ENCODE measurements at places on chromosomes 3 and 15. TPM values are rescaled to one million over a fixed set of nuclear protein-coding genes. Genes with fewer than 3 reads are reported as not detected.

DNA sequence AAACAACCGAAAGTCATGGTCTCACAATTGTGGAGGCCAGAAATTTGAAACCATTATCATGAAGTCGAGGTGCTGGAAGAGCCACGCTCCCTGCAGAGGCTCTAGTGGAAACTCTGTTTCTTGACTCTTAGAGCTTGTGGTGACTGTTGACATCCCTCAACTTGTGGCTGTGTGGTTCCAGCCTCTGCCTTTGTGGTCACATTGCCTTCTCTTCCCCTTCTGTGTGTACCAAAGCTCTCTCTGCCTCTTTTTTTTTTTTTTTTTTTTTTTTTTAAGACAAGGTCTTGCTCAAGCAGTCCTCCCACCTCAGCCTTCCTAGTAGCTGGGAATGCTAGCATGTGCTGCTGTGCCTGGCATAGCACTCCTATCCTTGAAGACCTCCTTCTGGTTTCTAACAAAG is 48.7 kb upstream of the CRTC3 start:
- H3K27me3 ChIP-seq, result no peaks in the 10 kb centered on the region
- no peak for DNase-seq
- H3K4me3 ChIP-seq, result no peak overlapping the region
- H3K36me3 ChIP-seq, result no peaks in the 10 kb centered on the region
- H3K27ac ChIP-seq, result no peak overlapping the region

DNA sequence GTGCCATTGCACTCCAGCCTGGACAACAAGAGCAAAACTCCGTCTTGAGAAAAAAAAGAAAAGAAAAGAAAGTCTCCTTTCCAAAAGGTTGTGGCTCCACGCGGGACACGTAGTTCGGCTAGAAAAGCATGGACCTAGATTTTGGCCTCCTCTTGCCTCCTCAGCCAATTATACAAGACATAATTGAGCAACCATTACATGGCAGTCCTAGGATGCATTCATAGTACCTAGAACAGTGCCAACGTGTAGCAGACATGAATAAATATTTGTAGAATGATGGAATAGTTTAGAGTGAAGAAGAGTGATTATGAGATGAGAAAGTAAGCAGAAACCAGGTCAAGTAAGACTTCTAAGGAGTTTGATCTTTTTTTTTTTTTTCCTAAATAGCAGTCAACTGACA is 112.5 kb downstream of the ZNF609 start:
- no peak overlapping the region for H3K4me3 ChIP-seq
- DNase-seq, result no peak
- peaks cover 10% of the 10 kb centered on the region for H3K4me1 ChIP-seq
- no peaks in the 10 kb centered on the region for H3K27me3 ChIP-seq
- no peaks in the 10 kb centered on the region for H3K36me3 ChIP-seq

GRCh38 chr3:148128136-148128535 is 569.6 kb upstream of the AGTR1 start:
- no peaks in the 10 kb centered on the region for H3K27me3 ChIP-seq
- DNase-seq, result no peak
- no peak overlapping the region for H3K4me3 ChIP-seq
- H3K36me3 ChIP-seq, result no peaks in the 10 kb centered on the region

GRCh38 chr3:132407025-132407424 is 10.3 kb upstream of the DNAJC13 start:
- no peak overlapping the region for H3K27ac ChIP-seq
- no peaks in the 10 kb centered on the region for H3K27me3 ChIP-seq
- DNase-seq, result no peak
- H3K4me1 ChIP-seq, result peaks cover 5% of the 10 kb centered on the region
- no peak overlapping the region for H3K4me3 ChIP-seq

PSTPIP1 gene
- not detected for total RNA-seq

- H3K4me3 ChIP-seq, result no peak overlapping the region
- H3K27me3 ChIP-seq, result no peaks in the 10 kb centered on the region
- no peak for DNase-seq
- no peaks in the 10 kb centered on the region for H3K36me3 ChIP-seq
Observed at GRCh38 chr3:55868347-55868746, 381.2 kb upstream of the WNT5A start.

GRCh38 chr3:191363221-191363620 is 32.9 kb upstream of the UTS2B start:
- H3K4me3 ChIP-seq, result no peak overlapping the region
- H3K36me3 ChIP-seq, result no peaks in the 10 kb centered on the region
- no peak for DNase-seq
- no peaks in the 10 kb centered on the region for H3K27me3 ChIP-seq
- H3K27ac ChIP-seq, result peak overlapping the region; percentile 20

SCN11A gene
- total RNA-seq, result 3.7 TPM

CCDC191 gene
- 3.0 TPM for total RNA-seq

- H3K4me1 ChIP-seq, result no peaks in the 10 kb centered on the region
- peaks cover 4% of the 10 kb centered on the region for H3K27me3 ChIP-seq
- no peak for DNase-seq
- no peak overlapping the region for H3K4me3 ChIP-seq
- H3K27ac ChIP-seq, result no peak overlapping the region
- H3K36me3 ChIP-seq, result no peaks in the 10 kb centered on the region
Observed at GRCh38 chr3:131568460-131568859, 65.7 kb upstream of the MRPL3 start.

DNA sequence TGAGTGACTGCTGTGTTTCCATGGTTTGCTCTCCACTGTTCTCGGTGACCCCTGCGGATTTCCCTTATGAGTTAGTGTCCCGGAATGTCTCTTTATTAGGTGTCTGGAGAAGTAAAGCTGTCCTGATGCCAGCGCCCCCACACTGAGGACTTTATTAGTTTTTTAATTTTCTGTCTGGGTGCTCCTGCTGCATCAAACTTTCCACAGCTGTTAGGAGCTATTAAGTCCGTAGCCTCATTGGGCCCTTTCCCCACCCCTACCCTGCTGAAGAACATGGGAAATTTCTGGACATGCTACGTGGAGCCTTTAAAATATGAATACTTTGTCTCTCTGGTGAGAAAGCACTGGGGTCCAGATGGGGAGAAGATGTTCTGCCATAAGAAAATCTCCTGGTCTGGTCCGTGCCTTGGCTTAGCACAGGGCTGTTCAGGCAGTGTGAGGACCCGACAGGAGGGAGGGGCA is 161.7 kb upstream of the HES1 start:
- H3K36me3 ChIP-seq, result no peaks in the 10 kb centered on the region
- H3K4me3 ChIP-seq, result no peak overlapping the region
- H3K27me3 ChIP-seq, result no peaks in the 10 kb centered on the region
- H3K27ac ChIP-seq, result peak overlapping the region; percentile 0
- peak; percentile 41 for DNase-seq

SMAD6 gene
- 26.4 TPM for total RNA-seq

All from hepatocyte (in vitro differentiated cells).